ENCODE measurements at places on chromosomes 2 and 18.

DNA sequence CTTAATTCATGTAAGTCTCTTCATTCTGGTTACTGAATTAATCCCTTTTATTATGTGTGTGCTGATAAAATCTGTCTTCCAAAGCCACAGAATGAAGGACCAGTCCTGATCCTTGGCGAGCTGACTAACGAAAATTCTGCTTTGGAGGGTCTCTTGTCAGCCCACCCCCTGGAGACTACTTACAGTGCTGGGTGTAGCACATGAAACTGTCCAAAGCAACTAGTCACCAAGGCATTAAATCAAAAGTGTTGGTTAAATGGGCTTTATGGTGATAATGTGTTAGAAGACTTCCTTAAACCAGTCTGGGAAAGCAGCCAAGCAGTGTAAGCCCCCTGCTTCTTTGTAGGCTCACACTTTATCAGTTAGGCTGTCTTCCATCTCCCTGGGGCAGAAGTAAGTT is 420.2 kb downstream of the SUCLG1 start:
- DNase-seq: no peak
- H3K36me3 ChIP-seq: no peaks in the 10 kb centered on the region
- H3K4me1 ChIP-seq: no peaks in the 10 kb centered on the region
- H3K4me3 ChIP-seq: no peak overlapping the region

DNA sequence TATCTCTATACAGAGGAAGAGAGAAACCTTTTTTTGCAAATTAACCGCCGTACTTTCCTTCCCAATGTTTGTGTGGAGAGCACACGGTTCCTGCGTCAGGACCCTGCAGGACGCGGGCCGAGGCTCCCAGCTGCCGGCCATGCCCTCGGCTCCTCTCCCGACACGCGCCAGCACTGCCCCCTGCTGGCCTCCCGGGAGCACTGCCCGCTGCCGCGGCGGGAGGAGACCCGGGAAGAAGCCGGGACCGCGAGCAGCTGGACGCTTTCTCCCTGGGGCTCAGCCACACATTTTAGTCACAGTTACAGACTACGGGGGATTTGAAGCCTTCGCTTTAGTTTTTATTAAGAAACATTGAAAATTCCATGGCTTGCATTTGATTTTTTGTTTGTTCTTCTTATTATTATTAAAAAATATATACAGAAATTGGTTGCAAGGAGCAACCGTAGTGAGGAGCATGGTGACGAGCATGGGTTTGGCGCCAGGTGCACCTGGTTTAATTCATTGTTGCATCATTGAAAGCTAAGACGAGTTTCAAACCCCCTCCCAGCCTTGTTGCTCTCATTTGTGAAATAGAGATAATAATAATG is 401.2 kb downstream of the GALR1 start:
- no peaks in the 10 kb centered on the region for H3K27me3 ChIP-seq
- DNase-seq: no peak
- H3K4me3 ChIP-seq: no peak overlapping the region
- no peaks in the 10 kb centered on the region for H3K36me3 ChIP-seq
- no peaks in the 10 kb centered on the region for H3K4me1 ChIP-seq
- no peak overlapping the region for H3K27ac ChIP-seq

DNA sequence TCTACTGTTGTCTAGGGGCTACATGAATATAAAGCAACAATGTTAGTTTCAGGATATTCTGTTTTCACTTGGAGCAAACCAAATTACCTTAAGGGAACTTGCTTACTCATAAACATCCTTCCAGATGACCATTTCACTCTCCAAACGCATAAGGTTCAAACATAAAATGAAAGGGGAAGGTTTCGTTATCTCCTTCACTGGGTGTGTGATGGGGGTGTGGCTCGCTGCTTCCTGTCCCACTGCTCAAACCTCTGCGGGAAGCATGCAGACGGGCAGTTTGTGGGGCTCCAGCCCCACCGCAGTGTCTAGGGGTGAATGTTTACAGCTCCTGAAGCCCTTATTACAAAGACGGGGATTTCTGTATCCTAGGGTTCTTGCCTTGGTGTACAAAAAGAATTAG is 1310.9 kb upstream of the TMEFF2 start:
- H3K4me3 ChIP-seq: no peak overlapping the region
- H3K27me3 ChIP-seq: no peaks in the 10 kb centered on the region
- DNase-seq: no peak
- H3K36me3 ChIP-seq: no peaks in the 10 kb centered on the region
- H3K27ac ChIP-seq: no peak overlapping the region

GRCh38 chr18:23495723-23496440 is 7.4 kb upstream of the RMC1 start:
- H3K4me3 ChIP-seq: no peak overlapping the region
- H3K36me3 ChIP-seq: no peaks in the 10 kb centered on the region
- peaks cover 20% of the 10 kb centered on the region for H3K4me1 ChIP-seq

DNA sequence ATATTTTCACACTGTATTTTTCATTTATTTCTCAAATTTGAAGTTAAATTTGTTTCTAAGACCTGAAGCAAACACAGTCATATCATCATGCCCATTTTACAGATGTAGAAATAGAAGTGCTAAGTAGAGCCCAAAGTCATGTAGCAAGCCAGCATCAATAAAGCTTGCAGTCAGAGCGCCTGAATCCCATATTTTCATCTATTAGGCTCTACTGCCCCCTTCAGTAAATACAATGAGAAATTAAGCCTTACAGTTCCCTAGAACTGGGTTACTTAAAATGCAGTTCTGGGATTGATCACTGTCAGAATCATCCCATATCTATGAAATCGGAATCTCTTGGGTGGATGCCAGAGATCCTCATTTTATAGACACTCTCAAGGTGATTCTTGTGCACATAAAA is 419.9 kb downstream of the TGIF1 start:
- H3K36me3 ChIP-seq: no peaks in the 10 kb centered on the region
- DNase-seq: no peak
- no peaks in the 10 kb centered on the region for H3K27me3 ChIP-seq
- H3K27ac ChIP-seq: no peak overlapping the region
- H3K4me1 ChIP-seq: no peaks in the 10 kb centered on the region

DNA sequence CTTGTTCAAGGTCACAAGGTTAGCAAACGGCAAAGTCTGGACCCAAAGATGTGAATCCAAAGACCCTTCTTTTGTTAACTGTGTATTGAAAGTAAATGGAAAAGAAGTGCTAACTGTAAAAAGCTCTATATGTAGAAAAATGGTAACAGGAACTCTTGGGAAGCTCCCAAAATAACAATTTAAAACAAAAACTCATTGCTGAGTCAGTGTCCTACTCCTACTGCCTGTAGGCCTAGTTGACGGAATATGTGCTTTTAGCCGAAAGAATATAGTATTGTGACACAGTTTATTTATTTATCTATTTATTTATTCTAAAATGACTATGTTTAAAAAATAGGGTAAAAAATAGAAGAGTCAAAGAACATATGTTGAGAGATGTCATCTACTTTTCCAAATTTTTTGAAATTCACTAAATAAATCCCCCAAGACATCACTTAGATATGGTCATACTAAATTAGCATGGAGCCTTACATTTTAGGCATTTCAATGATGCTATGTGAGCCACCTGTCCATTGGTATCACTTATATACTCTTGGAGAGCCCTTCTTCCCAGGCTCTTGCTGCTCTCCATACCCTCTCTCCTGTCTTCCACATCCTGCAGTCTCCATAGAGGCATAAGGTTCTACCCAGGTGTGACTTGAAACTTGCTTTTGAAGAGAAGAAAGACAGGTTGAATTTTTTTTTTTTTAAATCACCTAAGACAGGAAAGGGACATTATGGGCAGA is 13.7 kb downstream of the COL5A2 start:
- H3K27me3 ChIP-seq: no peaks in the 10 kb centered on the region
- H3K36me3 ChIP-seq: no peaks in the 10 kb centered on the region
- no peak overlapping the region for H3K27ac ChIP-seq
- no peaks in the 10 kb centered on the region for H3K4me1 ChIP-seq

GRCh38 chr2:85222792-85223191 is 89.6 kb downstream of the TCF7L1 start:
- H3K27me3 ChIP-seq: no peaks in the 10 kb centered on the region
- DNase-seq: no peak
- H3K4me1 ChIP-seq: no peaks in the 10 kb centered on the region
- H3K36me3 ChIP-seq: no peaks in the 10 kb centered on the region

- no peaks in the 10 kb centered on the region for H3K27me3 ChIP-seq
- no peak for DNase-seq
- H3K4me1 ChIP-seq: no peaks in the 10 kb centered on the region
- no peak overlapping the region for H3K4me3 ChIP-seq
- no peaks in the 10 kb centered on the region for H3K36me3 ChIP-seq
- H3K27ac ChIP-seq: no peak overlapping the region
Measured at GRCh38 chr2:48902521-48902920, 147.0 kb upstream of the LHCGR start.

DNA sequence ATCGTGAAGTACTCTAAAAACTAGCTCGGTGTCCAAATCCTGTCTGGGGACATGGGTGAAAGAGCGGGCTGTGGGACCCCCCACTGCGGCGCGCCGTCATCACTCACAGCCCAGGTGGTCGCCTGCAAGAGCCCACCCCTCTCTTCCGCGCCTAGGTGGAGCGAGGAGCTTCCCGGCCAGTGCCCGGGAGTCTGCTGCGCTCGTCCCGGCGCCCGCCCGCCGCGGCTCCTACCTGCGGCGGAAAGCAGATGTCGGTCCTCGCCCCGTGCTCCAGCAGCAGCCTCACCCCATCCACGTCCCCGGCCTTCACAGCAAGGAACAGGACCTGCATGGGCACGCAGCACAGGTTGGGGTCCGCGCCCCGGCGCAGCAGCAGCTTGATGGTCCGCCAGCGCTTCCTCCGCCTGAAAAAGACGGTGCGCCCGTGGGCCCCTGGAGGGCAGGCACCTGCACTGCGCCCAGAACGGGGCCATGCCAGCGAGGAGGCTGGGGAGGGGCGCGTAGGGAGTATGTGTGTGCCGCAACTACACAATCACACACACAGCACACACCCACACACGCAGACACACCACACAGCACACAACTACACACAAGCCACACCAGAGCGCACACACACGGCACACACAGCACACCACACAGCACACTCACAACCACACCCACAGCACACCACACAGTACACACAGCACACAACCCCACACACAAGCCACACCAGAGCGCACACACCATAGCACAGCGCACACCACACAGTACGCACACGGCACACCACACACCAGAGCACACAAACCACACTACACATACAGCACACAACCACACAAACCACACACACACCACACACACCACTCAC is 37.4 kb downstream of the ANKMY1 start:
- H3K27me3 ChIP-seq: peaks cover 14% of the 10 kb centered on the region
- no peak overlapping the region for H3K4me3 ChIP-seq

- H3K27me3 ChIP-seq: no peaks in the 10 kb centered on the region
- H3K27ac ChIP-seq: no peak overlapping the region
- no peak overlapping the region for H3K4me3 ChIP-seq
Measured at GRCh38 chr2:42906111-42906556, 113.8 kb upstream of the HAAO start.

DNA sequence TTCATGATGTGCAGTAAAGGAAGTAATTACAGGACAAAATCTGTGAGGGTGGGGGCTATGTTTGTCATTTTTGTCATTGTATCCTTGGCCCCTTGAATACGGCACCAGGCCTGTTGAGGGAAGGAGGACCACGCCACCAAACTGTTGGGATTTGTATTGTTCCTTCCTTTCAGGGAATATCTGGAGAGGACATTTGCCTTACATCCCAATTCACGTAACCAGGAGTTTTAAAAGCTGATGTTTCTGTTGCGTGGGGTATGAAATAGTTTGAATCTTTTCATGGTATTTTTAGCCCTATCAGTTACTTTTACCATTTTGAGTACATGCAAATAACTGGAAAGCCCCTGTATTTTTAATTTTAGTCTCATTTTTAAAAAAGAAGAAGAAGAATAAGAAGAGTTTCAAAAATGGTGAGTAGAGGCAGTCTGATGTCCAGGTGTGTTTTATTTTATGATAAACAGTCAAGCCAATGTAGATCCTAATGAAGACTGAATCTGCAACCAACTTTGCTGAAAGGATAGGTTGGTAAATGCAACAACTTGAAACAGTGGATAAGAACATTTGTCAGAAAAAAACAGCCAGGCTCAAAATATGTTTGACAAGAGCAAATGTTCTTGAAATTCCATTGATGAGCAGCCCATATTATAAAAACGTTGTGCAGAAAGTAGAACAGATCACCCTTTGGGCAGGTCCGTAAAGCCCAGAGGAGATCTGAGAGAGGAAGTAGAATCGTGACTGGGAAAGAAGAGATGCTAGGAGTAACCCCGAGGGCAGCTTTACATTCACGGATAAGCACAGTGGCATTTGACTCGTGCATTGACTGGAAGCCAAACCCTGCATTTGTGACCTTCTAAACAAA is 54.5 kb downstream of the RASGRP3 start:
- no peak overlapping the region for H3K27ac ChIP-seq
- no peak overlapping the region for H3K4me3 ChIP-seq
- no peaks in the 10 kb centered on the region for H3K36me3 ChIP-seq
- no peaks in the 10 kb centered on the region for H3K27me3 ChIP-seq

GRCh38 chr2:27991146-27991545 is 100.6 kb downstream of the BABAM2 start:
- no peak overlapping the region for H3K27ac ChIP-seq
- DNase-seq: no peak
- no peaks in the 10 kb centered on the region for H3K27me3 ChIP-seq
- no peak overlapping the region for H3K4me3 ChIP-seq

GRCh38 chr2:31269087-31269486 is 35.1 kb downstream of the EHD3 start:
- H3K4me3 ChIP-seq: no peak overlapping the region
- no peak for DNase-seq
- no peaks in the 10 kb centered on the region for H3K27me3 ChIP-seq
- H3K4me1 ChIP-seq: no peaks in the 10 kb centered on the region
- H3K27ac ChIP-seq: no peak overlapping the region

DNA sequence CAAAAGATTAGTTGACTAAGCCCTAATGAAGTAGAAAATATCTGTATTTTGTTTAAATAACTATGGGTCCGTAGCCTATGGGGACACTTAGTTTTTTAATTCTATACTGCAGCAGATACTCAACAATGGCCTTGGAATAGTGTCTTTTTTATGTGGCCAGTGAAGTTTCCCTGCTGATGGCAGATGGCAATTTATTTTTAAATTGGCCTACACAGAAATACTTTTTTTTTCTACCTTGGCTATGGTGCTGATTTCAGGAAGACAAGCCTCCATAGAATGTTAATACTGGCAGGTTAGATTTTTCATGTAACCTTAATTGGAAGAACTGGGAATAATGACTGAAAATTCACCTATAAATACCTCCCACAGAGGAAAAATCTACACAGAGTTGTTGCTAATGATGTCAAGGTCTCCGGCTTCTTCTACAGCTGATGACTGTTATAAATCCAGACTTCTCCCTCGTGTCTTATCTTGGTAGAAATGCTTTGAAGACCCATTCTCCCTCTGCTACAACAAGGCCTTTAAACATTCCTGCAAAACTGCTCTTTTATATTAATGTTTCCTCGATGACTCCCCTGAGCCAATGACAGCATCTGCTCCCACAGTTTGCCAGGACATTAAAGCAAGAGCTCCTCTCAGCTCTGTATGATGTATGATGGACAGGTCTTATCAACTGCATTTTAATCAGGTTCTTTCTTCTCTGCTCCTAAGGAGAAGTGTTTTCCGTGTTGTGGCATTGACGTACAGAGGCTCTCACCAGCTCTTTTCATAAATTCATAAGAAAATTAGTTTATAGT is 29.1 kb upstream of the FAM98A start:
- no peak overlapping the region for H3K4me3 ChIP-seq
- no peak overlapping the region for H3K27ac ChIP-seq
- no peaks in the 10 kb centered on the region for H3K27me3 ChIP-seq
- DNase-seq: no peak
- H3K4me1 ChIP-seq: no peaks in the 10 kb centered on the region

GRCh38 chr2:143296089-143296488 is 166.9 kb downstream of the ARHGAP15 start:
- no peaks in the 10 kb centered on the region for H3K36me3 ChIP-seq
- DNase-seq: no peak
- no peaks in the 10 kb centered on the region for H3K27me3 ChIP-seq
- no peak overlapping the region for H3K4me3 ChIP-seq
- no peak overlapping the region for H3K27ac ChIP-seq
- no peaks in the 10 kb centered on the region for H3K4me1 ChIP-seq
